ENCODE measurements at places on chromosomes 3 and 15. TPM values are rescaled to one million over a fixed set of nuclear protein-coding genes. Genes with fewer than 3 reads are reported as not detected.

- no peak for DNase-seq
These were observed 99.2 kb upstream of the PSMD6 start for GRCh38 chr3:64122476-64122875.

DNA sequence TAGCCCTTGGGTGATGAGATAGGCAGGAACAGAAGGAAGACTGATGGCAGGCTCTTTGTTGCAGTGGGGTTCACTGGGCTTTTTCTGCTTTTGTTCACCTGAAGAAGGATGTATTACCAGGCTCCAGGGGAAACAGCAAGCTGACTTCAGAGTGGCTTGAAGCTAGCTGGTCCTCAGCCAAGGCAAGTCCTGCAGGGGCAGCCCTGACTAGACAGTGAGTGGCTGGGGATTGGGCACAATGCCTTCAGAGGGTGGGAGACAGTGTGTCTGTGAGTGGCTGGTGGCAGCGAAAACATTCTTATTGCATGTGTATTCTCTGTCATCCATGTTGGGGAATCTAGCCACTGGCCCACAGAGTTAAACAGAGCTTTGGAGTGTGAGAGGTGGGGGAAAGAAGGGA is 2.3 kb upstream of the TEX264 start:
- no peak for DNase-seq

- DNase-seq = no peak
These were observed 142.8 kb downstream of the NTRK3 start for GRCh38 chr15:88113613-88114308.

The SPINK8 gene
- not detected for total RNA-seq

The IL20RB gene
- total RNA-seq = 0.22 TPM

The TLR9 gene
- not detected for total RNA-seq

The GRAMD1C gene
- total RNA-seq = not detected

Measured in HepG2 (cell line).